ENCODE measurements at places on chromosomes 16 and 17.

DNA sequence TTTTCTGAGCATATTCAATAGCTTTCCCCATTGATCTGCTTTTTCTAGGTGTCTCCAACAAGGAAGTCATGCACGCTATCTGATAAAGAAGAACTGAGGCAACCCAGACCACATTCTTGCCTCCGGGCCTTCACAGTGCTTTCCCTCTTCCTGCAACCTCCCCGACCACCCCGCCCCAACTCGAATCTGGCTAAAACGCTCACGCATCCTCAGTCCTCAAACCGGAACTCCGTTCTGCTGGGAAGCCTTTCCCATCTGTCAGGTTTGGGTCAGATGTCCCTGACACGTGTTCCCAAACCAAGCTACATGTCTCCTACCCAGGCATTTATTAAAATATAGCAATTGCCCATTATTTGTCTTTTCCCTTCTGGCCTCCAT lies 112.7 kb downstream of the VPS53 start:
- DNase-seq: no peak

DNA sequence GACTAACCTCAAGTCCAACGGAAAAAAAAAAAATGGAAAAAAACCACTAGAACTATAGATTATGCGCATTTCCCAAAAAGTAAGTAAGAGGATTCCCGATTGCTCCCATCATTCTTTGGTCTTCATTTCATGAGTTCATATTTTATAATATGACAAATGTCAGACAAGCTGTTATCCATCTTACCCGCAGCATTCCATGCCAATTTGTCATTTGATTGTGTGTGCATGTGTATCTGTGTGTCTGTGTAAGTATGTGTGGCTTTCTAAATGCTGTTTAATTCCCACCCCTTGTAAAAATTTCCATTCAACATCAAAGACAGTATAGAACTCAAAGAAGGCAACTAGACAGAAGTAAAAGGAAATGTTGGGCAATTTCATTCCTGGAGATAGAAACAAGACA lies 434.1 kb downstream of the CDH11 start:
- DNase-seq: no peak

DNA sequence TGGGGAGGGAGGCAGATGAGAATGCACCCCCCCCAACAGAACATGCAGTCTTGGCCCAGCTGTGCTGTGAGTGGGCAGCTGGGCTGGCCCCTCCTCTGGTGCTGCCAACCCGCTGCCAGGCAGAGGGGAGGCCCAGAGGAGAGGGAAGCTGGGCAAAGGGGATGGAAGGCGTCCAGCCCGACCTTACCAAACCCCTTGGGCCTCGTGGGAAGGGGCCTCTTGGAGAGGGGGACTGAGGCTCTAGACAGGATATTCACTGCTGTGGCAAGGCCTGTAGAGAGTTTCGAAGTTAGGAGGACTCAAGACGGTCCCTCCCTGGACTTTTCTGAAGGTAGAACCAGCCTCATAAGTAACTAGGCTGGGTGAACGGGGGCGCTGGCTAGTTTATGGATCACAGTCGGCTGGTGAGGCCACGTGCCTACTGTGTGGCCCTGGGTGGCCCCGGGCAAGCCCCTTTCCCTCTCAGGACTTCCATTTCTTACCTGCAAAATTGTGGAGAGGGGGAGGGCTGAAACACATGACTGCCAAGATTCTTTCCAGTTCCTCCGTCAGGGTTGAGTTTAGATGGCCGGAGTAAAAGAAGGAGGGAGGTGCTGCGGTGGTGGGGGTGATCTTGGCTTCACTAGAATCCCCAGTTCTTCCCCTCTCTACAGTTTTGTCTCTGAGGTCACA lies 857 bp upstream of the STAT5A start:
- peak; percentile 77 for DNase-seq

- no peak for DNase-seq
These were observed 22.5 kb downstream of the ARHGAP17 start for GRCh38 chr16:24992696-24993095.

DNA sequence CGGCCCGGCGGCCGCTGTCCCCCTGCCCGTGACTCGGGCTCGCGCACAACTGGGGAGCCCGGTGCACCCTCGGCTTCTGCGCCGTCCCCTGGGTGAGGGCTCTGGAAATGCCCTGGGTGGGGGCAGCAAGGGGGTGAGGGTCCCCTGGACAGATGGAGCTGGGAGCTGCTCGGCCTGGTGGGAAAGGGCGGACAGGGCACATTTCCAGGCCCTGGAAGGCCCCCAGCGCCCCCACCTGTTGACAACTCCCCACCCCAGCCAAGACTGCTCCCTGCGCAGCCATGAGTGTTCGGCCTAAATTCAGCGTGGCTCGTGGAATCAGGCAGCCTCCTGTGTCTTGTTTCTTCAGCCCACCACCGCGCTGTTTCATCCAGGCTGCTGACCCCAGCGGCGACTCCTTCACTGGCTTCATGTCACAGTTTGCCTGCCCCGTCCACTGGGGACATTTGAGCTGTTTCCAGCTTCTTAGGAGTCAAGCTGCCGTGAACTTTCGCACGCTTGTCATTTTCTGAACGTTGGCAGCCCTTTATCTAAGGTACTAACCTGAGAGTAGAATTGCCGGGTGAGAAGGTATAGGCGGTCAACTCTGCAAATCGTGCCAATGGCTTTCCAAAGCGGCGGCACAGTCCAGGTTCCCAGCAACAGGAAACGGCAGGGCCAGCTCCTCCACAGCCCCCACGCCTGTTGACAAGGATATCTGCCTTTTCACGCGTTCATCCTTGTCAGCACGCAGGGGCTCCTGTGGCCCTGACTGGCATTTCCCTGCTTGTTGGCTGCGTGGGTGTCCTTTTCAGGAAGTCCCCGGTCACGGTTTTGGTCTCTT lies 895 bp downstream of the UTS2R start:
- DNase-seq: no peak

DNA sequence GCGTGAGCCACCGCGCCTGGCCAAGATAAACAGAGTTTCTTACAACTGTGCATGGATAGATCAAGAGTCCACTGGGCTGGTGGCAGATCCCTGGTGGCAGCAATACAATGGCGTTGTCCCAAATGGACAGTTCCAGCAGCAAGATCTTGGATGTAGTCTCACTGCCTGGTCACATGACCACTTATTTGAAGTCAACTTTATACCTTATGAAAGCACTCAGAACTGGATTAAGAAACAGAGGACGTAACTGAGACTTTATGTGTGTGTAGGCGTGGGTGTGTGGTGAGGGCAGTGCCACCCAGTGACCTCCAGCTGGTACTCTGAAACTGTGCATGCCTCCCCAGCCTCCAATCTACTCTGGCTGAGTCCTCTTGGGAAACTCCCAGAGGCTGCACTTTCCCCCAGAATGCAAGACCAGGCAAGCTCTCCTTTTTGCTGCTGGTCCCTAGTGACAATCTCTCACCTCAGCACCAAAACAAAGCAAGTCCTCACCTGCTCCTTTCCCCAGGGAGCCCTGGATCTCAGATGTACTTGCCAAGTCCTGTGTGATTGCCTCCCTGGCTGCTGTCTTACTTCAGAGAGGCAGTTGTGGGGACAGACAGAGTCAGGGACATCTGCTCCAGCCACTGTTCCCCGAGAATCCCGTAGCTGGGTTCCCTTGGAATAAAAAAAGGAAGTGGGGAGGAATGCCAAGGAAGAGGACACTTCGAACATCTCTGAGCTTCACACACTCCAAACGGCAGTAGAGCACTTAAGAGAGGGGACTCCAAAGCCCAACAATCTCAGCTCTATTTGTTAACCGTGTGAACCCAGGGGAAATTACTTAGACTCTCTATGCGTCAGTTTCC lies 11.7 kb upstream of the ST6GALNAC2 start:
- DNase-seq: no peak

DNA sequence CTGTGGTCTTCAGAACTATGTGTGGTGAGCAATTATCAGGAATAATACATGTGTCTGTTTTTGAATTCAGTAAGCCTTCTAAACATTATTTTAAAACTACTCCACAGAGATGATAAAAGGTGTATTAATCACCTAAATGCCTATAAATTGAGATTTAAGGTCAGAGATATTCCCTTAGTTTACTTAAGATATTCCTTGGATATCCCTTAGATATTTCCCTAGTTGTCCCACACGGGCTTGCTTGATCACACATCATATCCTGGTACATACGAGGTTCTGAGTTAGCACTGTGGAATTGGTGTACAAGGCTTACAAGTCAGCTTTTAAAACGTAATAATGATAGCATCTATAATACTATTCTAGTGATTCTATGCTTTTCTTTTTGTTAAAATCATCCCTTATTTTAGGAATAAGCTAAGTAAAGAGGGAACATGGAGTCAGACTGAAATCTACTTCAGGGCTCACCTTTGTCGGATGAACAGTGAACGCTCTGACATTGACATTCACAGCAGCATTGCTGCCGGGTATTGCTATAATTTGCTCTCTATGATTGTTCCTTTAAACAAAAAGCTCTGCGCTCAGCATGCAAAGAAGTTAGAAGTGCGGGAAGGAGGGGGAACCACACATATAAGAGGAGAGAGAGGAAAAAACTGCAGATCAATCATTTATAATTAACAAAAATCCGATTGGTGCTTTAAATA lies 136.5 kb downstream of the SKAP1 start:
- no peak for DNase-seq

- DNase-seq: no peak
These were observed 32.1 kb upstream of the SREBF1 start for GRCh38 chr17:17868641-17869522.

- DNase-seq: no peak
These were observed at the start of gene UTS2R for GRCh38 chr17:82371333-82372248. TSS of gene UTS2R (plus strand) at chr17:82371765. CDS start at chr17:82374325, 2,560 bp downstream.

DNA sequence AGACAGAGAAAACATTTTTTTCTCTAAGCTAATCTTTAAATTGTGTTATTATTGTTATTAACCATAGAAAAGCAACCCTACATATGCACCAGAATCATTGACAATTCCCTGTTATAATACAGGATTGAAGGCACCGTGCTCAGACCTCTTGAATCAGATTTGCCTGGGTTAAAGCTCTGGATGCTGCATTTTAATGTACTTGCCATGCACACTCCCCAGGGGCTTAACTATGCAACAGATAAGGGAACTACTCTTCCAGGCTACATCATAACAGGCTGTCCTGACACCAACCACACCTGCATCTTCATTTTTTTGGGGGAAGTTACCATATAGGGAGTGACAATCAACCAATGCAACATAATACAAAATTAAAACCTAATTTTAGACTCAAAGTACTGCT lies 1187.6 kb upstream of the CDH8 start:
- DNase-seq: no peak

DNA sequence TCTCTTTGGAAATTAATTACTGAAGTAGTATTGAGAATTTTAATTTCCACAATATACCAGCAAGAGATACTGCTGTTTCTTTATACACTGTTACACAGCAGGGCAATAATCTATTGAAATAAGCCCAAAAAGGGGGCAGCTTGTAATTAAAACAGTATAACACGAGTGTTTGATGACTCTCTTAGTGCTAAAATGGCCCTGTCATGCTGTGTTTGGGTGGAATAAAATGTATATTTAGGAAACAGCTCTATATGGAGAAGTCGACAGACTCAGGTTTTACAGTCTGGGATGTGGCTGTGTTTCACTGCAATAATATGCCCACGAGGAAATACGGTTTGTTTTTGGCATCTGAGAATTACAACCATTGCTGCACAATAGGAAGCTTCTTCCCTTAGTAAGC lies 537.7 kb upstream of the HSBP1 start:
- DNase-seq: no peak

- DNase-seq: peak; percentile 32
These were observed 1.9 kb upstream of the CPD start for GRCh38 chr17:30376621-30377452.

- DNase-seq: peak; percentile 88
These were observed 215.2 kb downstream of the ZFHX3 start for GRCh38 chr16:72832621-72833248.

DNA sequence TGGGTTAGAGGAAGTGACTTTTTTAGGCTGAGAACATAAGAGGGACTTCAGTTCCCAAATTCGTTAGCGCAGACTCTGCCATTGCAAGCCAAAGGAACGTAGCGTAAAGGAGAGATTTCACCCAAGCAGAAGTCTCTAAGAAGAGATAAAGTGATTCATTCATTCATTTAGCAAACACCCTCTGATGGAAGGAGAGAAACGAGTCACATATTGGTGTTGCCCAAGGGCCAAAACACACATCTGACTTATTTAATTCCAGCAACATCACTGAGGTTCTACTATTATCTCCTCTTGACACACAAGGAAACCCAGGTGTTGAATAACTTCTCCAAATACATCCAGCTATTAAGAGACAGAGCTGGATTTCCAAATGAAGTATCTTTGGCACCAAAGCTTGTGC lies 85.7 kb upstream of the CACNG3 start:
- DNase-seq: no peak

DNA sequence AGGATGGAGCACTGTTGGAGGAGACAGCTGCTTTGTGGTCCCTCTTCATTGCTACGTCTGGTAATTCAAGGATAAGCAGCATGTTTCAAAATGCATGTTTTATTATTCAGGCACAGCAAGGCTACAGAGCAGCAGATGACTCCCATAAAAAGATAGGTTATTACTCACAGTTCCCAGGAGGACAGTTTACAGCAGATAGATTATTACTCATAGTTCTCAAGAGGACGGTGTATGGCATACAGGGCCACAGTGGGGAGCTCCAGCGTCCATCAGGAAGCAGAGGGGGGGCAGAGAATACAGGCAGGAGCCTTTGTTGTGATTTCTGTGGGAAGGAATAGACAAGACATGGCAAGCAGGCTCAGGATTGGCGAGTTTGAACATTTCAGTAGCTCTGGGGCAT lies 72.9 kb downstream of the DNAH9 start:
- no peak for DNase-seq

GRCh38 chr16:2992383-2993081 lies 12.3 kb upstream of the PKMYT1 start:
- DNase-seq: no peak

- peak; percentile 40 for DNase-seq
These were observed 19.5 kb downstream of the BCL7C start for GRCh38 chr16:30874244-30874820.

GRCh38 chr17:6208608-6209180 lies 138.5 kb downstream of the WSCD1 start:
- DNase-seq: no peak
